ENCODE measurements at places on chromosomes 6 and 20.

GRCh38 chr6:14555804-14556203 lies 438.2 kb downstream of the CD83 start:
- DNase-seq: no peak

GRCh38 chr6:116286773-116287358 lies 7.1 kb upstream of the TSPYL1 start:
- DNase-seq: no peak

GRCh38 chr6:7680393-7681075 lies 45.4 kb upstream of the BMP6 start:
- DNase-seq: no peak

- no peak for DNase-seq
Measured at GRCh38 chr6:12343440-12344162, 53.4 kb downstream of the EDN1 start.

- DNase-seq: no peak
Measured at GRCh38 chr6:125165256-125165655, 11.7 kb downstream of the TPD52L1 start.

DNA sequence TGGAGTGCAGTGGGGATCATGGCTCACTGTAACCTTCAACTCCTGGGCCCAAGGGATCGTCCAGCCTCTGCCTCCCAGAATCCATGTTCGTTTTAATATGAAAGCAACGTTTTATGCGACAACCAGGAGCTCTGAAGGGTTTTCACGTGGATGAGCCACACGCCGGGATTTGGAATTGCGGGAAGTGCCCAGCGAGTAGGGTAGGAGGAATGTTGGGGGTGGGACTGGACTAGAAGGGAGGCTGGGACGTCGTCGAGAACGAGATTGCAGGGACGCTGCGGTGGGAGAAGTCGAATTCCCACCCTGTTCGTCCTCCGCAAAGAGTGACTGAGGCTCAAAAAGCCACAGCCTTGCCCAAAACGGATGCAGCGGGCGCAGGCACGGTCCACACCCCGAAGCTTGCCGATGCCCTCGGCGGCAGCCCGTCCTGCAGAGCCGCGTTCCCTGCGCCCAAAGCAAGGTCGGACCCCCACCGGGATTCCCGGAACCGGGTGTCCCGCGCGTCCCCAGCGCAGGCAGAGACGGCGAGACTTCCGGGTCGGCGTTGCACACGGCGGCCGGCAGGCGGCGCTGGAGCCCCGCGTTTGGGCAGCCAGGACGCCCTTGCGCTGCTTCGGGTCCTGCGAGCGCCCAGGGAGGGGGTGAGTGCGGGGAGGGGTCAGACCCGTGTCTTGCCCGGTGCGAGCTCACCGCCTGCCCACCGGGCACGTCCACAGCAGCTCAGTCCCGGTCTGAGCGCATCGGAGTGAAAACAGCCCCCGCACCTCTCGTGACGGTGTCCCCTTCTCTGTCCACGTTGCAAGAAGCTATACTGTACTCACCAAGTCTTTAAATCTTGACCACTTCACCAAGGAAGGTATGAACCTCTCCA lies 87.8 kb downstream of the DHX35 start:
- peak; percentile 90 for DNase-seq

DNA sequence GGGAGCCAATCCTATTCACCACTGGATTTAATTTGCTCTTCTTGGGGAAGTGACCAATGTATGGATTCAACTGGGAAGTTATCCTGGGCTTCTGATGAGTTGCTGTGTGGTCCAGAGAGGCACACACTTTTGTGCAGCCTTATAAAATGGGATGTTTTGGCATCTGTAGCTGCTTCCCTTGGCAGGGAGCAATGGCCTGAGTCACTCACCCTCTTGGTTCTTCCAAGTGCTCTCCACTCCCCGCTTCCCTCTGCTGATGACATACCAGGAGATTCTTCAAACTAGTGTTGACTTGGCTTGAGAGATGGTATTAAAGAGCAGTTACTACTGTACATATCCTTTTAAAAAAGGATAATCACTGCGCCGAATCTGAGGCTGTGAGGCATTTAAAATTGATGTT lies 105.8 kb downstream of the JARID2 start:
- no peak for DNase-seq

- no peak for DNase-seq
Measured at GRCh38 chr20:63017076-63017825, 10.5 kb upstream of the BHLHE23 start.

- peak; percentile 61 for DNase-seq
Measured at GRCh38 chr6:46090115-46091079, 39.4 kb upstream of the ENPP4 start.

- DNase-seq: no peak
Measured at GRCh38 chr20:38441916-38442315, 6.8 kb upstream of the SNHG17 start.

GRCh38 chr20:17499041-17499440 lies 32.1 kb downstream of the BFSP1 start:
- DNase-seq: no peak

- DNase-seq: no peak
Measured at GRCh38 chr20:6678101-6678500, 89.4 kb upstream of the BMP2 start.

- no peak for DNase-seq
Measured at GRCh38 chr20:8903655-8904605, 165.0 kb upstream of the PLCB4 start.

DNA sequence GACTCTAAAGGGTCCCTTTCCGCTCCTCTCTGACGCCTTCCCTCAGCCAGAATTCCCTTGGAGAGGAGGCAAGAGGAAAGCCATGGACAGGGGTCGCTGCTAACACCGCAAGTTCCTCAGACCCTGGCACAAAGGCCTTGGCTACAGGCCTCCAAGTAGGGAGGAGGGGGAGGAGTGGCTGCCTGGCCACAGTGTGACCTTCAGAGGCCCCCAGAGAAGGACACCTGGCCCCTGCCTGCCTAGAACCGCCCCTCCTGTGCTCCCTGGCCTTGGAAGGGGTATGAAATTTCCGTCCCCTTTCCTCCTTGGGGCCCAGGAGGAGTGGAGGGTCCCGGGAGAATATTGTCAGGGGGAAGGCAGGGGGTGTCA lies 2.7 kb downstream of the VEGFA start:
- no peak for DNase-seq

- DNase-seq: no peak
Measured at GRCh38 chr6:19836799-19837510, at the start of gene ID4. ID4 (plus strand) TSS chr6:19837370; CDS start chr6:19837755, 385 bp downstream.

- no peak for DNase-seq
Measured at GRCh38 chr20:34089655-34090345, 22.2 kb downstream of the EIF2S2 start.

GRCh38 chr6:20178327-20178726 lies 33.9 kb downstream of the MBOAT1 start:
- no peak for DNase-seq

DNA sequence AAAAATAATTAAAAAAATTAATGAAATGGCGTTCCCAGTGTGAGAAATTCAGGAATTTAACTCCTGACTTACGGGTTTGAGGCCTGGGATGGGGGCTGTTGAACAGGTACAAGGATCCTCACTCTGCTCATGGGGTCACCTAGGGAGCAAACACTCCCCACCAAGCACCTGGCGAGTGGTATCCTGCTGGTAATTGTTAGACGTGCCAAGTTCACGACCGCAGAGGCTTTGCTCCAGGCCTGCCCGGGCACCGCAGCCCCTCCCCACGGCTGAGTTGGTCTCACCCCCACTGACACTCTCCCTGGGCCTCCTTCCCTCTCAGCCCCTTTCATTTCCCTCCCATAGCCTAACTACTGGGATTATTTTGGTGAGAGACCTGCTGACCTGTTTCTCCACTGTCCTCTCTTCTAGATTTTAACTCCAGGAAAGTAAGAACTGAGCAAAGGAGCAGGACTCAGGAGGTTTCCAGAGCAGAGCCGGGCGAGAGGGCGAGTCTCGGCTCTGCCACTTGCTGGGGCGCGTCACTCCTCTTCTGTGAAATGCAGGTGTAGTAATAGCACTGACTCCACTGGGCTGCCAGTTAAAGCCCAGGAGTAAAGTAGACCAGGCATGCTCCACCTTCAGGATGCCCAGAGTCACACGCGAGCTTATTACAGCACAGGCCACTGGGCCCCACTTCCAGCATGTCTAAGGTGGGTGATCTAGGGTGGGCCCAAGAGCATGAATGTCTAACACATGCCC lies 22.8 kb downstream of the BMP7 start:
- no peak for DNase-seq

DNA sequence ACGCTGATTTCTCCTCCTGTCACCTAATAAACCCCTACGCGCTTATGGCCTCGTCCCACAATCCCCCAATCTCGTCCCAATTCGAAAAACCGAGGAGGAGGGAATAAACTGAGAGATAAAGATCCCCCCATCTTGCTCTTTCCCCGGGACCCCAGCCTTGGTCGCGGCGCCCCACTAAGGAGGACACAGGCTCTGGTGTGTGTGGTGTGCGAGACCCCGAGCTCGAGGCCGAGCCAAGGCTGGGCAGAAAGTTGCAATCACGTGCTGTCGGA lies 1.3 kb upstream of the NR2E1 start:
- DNase-seq: no peak

DNA sequence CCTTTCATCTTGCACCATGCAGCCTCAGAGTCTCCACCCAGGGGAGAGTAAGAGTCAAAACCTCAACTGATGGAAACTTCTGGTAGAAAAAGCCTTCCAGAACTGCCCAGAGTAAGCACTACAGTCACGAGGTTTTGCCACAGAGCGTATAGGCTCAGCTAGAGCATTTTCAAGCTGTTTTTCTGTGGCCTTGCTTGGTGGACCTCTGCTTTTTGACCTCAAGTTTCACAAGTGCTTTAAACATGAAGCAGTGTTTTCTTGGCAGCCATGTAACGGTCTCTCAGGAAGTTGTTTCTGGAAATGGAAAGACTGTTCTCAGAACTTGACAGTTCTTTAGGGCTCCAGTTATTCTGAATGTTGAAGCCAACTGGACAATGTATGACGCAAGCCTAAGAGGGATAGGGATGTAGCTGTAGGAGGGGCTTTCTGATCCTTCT lies 146.5 kb downstream of the ZDHHC14 start:
- DNase-seq: peak; percentile 62

DNA sequence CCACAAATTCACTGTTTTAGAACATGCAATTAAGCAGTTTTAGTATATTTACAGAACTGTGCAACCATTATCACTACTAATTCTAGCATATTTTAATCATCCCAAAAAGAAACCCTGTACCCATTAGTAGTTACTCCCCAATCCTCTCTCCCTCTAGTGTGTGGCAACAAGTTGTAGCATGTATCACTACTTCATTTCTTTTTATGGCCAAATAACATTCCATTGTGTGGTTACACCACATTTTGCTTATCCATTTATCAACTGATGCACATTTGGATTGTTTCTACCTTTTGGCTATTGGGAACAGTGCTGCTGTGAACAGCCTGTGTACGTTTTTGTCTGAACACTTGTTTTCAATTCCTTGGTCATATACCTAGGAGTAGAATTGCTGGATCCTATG lies 31.5 kb upstream of the FKBP1A start:
- no peak for DNase-seq

GRCh38 chr6:20455251-20455940 lies 53.7 kb downstream of the E2F3 start:
- no peak for DNase-seq

DNA sequence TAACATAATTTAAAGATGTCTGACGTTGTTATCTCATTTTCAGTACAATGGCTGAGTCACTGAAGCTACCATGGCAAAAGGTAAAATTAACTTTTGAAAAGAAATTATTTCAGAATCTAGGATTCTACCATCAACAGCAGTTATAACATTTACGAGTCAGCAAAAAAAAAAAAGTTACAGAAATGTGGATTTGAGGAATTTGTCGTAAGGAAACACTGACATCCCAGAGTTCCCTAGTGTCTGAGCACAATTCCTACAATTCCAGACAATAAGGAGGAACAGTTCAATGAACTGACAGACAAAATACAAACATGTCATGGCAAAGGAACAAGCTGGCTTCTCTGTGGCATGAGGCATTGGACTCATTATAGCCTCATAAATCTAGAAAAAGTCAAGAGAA lies 19.1 kb downstream of the ABRACL start:
- no peak for DNase-seq

DNA sequence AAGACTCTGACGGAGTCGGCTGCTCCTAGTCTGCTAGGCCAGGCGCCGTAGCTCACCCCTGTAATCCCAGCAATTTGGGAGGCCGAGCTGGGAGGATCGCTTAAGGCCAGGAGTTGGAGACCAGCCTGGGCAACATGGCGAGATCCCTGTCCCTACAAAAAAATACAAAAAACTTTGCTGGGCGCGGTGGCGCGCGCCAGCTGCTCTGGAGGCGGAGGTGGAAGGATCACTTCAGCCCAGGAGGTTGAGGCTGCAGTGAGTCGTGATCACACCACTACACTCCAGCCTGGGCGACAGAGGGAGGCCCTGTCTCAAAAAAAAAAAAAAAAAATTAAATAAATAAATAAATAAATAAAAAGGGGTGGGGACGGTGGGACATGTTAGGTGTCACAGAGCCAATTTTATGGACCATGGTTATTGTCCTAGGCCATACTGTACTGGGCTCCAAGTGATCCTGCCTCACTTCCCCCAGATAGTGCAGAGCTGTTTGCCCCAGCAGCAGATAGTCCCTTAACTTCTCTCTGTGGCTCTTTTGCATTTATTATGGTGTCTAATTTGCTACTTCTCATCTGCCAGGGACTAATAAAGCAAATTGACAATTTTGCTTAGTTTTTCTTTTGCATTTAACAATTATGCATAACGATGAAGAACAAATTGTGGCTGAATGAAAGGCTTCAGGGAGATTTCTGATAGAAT lies 5.2 kb downstream of the PI16 start:
- no peak for DNase-seq

DNA sequence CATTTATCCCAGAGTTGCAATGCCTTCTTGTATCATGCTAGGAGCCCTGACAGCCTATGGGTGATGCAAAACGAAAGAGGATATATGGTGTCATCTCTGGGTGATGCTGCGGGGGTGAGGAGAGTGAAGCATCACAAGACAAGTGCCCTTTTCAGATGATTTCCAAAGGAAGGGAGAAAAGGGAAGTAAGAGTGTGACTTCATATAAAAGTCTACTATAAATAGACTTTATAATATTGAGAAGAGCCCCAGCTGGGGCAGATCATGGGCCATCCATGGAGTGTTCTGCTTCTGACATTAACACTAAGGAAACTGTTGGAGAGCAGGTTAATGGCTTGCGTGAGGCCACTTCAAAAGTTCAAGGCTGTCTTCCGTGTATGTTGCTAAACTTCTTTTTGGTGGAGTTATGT lies 4.4 kb downstream of the CD83 start:
- DNase-seq: peak; percentile 69

DNA sequence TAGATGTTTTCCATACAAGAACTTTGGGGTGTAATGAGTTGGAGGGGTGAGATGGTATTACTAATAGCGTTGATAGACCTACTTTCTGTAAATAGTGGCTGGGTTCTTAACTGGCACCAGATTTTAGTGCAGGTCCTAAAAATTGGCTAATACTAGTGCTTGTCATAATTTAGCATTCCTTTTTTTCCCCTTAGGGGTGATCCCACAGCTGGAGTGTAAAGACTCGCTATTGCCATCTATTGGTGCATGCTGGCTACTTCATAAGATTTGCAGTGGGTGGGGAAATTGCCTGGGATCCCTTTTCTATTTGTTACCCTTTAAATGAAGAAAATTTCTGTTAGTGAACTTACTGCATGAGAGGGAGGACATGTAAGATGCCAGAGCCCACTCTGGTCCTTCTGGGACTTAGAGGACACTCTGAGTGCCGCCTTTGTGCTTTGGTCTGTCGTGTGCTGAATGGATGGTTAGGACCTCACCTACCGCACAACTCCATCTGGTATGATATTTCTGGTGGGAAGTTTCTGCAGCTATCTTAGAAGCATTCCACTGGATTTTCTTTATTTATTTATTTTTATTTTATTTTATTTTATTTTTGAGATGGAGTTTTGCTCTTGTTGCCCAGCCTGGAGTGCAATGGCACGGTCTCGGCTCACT lies 195.5 kb downstream of the JARID2 start:
- peak; percentile 51 for DNase-seq

GRCh38 chr20:23684261-23684660 lies 4.6 kb downstream of the CST4 start:
- DNase-seq: no peak

Measured in GM13976 (cell line).